ENCODE measurements at places on chromosomes 2 and 18.
A peak's percentile ranks its signal among the peaks of the same experiment; 100 is the strongest.

DNA sequence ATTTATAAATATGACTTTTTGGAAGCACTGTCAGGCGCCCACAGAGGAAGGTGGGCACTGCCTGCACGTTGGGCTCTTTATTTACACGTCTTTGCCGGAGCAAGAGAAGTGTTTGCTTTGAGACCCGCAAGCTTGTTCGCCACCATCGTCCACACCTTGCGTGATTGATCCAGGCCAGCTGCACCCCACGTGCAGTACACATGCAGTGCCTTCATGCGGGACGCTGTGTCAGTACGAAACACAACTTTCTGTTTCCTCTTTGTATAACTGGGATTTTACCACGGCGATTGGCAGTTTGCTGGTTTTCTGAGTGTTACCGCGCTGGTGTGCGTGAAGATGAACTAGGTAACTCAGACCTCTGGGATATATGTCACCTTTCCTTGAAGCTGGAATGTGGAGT is 571.0 kb upstream of the SALL3 start:
- H3K4me3 ChIP-seq: no peak overlapping the region
- no peaks in the 10 kb centered on the region for H3K36me3 ChIP-seq
- H3K27ac ChIP-seq: no peak overlapping the region
- no peak for DNase-seq
- peaks cover 4% of the 10 kb centered on the region for H3K4me1 ChIP-seq

DNA sequence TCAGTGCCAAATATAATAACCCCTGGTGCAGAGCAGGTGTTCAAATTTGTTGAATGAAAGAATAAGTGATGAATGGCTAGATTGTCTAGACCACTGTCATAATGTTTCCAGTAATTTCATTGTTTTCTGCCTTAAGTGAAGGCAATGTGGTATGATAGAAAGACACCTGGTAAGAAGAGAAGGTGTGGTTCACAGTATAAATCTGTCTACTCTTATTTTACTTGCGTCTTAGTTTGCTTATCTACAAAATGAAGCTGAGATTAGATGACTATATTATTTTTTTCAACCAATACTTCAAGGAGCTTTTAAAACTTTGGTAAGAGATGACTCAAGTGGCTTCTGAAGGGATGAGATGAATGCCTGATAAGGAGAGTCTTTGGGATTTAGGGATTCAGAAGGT is 788.4 kb downstream of the EPHA4 start:
- H3K27ac ChIP-seq: no peak overlapping the region
- no peak overlapping the region for H3K4me3 ChIP-seq
- H3K36me3 ChIP-seq: no peaks in the 10 kb centered on the region
- H3K27me3 ChIP-seq: peaks cover 2% of the 10 kb centered on the region

DNA sequence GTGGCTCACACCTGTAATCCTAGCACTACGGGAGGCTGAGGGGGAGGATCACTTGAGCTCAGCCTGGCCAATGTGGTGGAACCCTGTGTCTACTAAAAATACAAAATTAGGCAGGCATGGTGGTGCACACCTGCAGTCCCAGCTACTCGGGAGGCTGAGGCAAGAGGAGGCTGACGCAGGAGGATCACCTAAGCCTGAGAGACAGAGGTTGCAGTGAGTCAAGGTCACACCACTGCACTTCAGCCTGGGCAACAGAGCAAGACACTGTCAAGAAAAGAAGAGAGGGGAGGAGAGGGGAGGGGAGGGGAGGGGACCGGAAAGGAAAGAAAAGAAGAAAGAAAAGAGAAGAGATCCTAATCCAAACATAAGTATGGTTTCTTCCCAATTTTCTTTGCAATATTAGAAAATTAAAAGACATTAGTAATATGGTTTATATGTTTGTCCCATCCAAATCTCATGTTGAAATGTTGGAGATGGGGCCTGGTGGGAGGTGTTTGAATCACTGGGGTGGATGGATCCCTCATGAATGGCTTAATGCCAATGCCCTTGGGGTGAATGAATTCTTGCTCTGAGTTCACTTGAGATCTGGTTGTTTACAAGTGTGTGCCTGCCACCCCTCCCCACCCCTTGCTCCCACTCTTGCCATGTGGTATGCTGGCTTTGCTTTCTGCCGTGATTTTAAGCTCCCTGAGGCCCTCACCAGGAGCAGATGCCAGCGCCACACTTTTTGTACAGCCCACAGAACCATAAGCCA is 50.7 kb downstream of the TRIP12 start:
- H3K27me3 ChIP-seq: no peaks in the 10 kb centered on the region
- H3K36me3 ChIP-seq: peaks cover 9% of the 10 kb centered on the region
- no peak overlapping the region for H3K4me3 ChIP-seq

DNA sequence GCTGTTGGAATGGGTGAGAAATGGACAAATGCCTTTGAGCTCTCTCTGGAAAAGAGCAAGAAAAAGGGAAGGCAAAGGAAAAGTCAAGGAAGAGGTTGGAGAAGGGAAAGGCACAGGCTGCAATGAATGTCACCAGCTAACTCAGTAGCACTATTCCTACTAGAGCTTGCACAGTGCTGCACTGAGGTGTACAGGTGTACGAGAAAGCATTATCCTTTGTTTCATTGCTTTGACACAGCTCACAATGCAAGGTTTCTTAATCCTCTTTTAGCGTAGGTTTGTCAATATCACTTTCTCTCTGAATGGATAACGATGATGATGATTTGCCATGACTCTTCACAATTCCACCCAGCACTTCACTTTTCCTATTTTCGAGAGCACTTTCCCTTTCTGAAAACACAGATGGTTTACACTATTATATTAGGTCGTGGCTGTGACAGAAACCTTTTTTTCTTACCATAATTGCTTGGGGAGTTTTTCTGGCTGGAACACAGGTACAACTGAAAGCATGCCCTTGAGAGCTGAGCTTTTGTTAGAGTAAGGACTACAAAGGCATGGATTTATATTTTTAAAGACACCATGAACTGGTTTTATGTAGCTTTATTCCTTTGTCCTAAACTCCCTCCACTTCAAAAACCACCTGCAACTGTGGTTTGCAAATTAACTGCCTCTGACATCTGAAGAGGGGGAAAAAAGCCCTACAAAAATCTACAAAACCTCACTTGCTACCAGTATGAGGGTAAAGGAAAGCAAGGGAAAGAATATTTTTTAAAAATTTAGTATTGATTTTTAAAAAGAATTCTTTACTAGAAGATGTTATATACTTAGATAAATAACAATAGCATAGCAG is 265.5 kb downstream of the TGIF1 start:
- H3K27ac ChIP-seq: no peak overlapping the region
- no peak for DNase-seq
- H3K4me3 ChIP-seq: no peak overlapping the region
- peaks cover 7% of the 10 kb centered on the region for H3K27me3 ChIP-seq
- no peaks in the 10 kb centered on the region for H3K36me3 ChIP-seq
- H3K4me1 ChIP-seq: no peaks in the 10 kb centered on the region

GRCh38 chr18:50163505-50163904 is 31.4 kb downstream of the MYO5B start:
- no peaks in the 10 kb centered on the region for H3K4me1 ChIP-seq
- no peaks in the 10 kb centered on the region for H3K36me3 ChIP-seq
- DNase-seq: no peak
- H3K4me3 ChIP-seq: no peak overlapping the region
- no peak overlapping the region for H3K27ac ChIP-seq

DNA sequence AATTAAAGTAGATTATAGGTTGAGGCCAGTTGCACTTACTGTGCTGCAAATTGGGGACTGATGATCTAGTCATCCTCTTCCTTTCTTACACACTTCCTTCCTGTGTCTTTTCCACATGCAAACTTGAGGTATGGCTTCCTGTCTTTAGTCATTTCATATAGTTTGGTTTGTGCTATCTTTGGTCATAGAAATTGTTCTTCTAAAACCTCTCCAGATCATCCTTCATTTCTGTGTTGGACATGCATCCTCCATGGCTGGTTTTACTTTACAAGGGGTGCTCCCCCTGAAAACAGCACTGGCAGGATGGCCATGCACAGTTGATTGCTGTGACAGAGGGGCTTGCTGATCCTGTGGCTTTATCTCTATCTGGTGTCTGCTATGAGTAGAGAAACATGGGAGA is 36.5 kb downstream of the MGAT5 start:
- no peak overlapping the region for H3K27ac ChIP-seq
- no peak for DNase-seq
- H3K4me3 ChIP-seq: no peak overlapping the region
- H3K36me3 ChIP-seq: peaks cover 13% of the 10 kb centered on the region
- peaks cover 23% of the 10 kb centered on the region for H3K4me1 ChIP-seq

- no peaks in the 10 kb centered on the region for H3K27me3 ChIP-seq
- H3K4me3 ChIP-seq: peak overlapping the region; percentile 73
- H3K4me1 ChIP-seq: peaks cover 30% of the 10 kb centered on the region
- no peak for DNase-seq
Observed at GRCh38 chr2:159145745-159146354, 140.7 kb downstream of the WDSUB1 start.

DNA sequence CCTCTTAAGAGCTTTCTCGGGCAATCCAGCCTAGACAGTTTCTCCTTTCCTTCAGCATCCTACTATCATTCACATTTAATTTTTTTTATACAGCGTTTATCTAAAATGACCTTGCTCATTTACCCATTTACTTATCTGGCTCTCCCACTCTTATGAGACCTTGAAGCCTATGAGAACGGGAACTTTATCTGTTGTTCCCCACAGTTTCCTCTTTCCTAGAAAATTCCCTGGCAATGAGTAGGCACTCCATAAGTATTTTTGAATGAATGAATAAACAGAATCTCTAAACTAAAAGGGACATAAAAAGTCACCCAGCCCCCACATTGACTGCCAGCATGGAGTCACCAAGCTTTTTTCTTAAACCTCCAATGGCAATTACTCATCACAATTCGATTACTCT is 353.2 kb downstream of the METTL4 start:
- no peaks in the 10 kb centered on the region for H3K36me3 ChIP-seq
- H3K4me3 ChIP-seq: no peak overlapping the region
- H3K27me3 ChIP-seq: peaks cover 26% of the 10 kb centered on the region
- no peak overlapping the region for H3K27ac ChIP-seq
- DNase-seq: no peak
- no peaks in the 10 kb centered on the region for H3K4me1 ChIP-seq

- DNase-seq: no peak
- no peaks in the 10 kb centered on the region for H3K4me1 ChIP-seq
- no peaks in the 10 kb centered on the region for H3K27me3 ChIP-seq
Observed at GRCh38 chr2:187215532-187216240, 232.4 kb downstream of the CALCRL start.

GRCh38 chr2:230805353-230806017 is 59.3 kb upstream of the ITM2C start:
- H3K27me3 ChIP-seq: no peaks in the 10 kb centered on the region
- H3K36me3 ChIP-seq: peaks cover 32% of the 10 kb centered on the region
- no peak overlapping the region for H3K4me3 ChIP-seq
- peaks cover 23% of the 10 kb centered on the region for H3K4me1 ChIP-seq
- no peak overlapping the region for H3K27ac ChIP-seq
- no peak for DNase-seq

DNA sequence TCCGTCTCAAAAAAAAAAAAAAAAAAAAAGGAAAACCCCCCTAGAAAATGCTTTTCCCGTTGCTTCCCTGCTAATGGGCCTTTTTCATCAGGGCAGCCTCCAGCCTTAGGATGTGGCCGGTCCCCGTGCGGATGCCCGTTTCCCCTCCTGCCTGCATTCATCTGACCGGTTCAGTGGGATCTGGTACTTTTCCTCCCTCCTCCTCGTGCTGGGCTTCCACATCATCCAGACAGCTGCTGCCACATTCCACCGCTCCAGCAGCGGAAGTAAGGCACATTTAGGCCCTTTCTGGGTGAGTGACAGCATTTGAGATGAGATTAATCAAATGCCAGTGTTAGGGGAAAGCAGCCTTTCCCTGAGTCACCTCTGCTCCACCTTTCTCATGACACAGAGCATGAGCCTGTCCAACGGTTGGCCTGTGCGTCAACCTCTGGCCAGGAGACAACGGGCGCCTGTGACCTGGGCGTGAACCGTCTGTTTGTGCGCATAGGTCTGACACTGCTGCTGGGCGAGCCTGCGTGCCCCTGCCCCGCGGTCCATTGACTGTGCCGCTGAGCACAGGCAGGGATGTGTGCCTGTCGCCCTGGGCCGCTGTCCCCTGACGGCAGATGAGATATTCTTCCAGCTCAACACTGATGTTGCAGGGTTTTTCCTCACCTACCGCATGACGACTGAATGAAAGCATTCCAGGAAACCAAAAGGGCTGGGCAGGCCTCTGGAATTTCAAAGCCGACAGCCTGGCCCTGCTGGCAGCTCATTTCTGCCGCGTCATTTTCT is 174.0 kb downstream of the TGIF1 start:
- no peak for DNase-seq
- peak overlapping the region; percentile 73 for H3K4me3 ChIP-seq
- H3K36me3 ChIP-seq: no peaks in the 10 kb centered on the region

DNA sequence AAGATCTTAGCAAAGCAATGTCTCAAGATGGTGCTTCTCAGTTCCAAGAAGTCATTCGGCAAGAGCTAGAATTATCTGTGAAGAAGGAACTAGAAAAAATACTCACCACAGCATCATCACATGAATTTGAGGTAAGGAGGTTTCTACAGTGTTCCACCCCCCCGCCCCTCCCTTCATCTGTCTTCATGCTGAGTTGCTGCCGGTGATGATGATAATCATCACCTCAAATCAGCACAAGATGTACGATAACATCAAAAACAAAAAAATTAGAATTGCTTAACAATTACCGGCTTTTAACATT is 14.6 kb downstream of the UGP2 start:
- peaks cover 47% of the 10 kb centered on the region for H3K4me1 ChIP-seq
- H3K27me3 ChIP-seq: no peaks in the 10 kb centered on the region
- peak overlapping the region; percentile 64 for H3K4me3 ChIP-seq
- H3K36me3 ChIP-seq: peaks cover 1% of the 10 kb centered on the region

GRCh38 chr2:61262699-61263098 is 100.7 kb downstream of the C2orf74 start:
- DNase-seq: no peak
- H3K27ac ChIP-seq: no peak overlapping the region
- H3K27me3 ChIP-seq: no peaks in the 10 kb centered on the region
- peaks cover 4% of the 10 kb centered on the region for H3K4me1 ChIP-seq
- H3K36me3 ChIP-seq: peaks cover 13% of the 10 kb centered on the region
- no peak overlapping the region for H3K4me3 ChIP-seq

GRCh38 chr2:145798419-145798818 is 1278.5 kb upstream of the ZEB2 start:
- no peaks in the 10 kb centered on the region for H3K4me1 ChIP-seq
- H3K27me3 ChIP-seq: no peaks in the 10 kb centered on the region
- H3K36me3 ChIP-seq: no peaks in the 10 kb centered on the region
- H3K4me3 ChIP-seq: no peak overlapping the region

DNA sequence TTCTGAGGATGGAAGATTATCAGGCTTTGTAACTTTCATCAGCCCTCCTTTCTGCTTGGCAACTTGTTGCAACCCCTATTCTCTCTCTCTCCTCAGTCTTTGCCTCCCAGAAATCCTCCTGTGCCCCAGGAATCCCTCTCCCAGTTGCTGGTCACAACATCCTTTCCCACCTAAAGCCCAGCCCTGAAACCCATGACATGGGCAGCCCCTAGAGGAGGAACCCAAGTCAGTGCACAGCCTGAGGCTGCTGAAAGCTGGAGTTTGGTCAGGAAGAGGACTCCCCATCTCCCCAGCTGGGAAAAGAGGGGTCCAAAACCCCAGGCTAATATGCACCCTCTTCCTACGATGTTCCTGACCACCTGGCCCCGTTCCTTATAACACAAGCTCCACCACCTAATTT is 29.5 kb downstream of the PKDCC start:
- H3K4me3 ChIP-seq: no peak overlapping the region
- no peak overlapping the region for H3K27ac ChIP-seq
- no peaks in the 10 kb centered on the region for H3K4me1 ChIP-seq
- peaks cover 27% of the 10 kb centered on the region for H3K27me3 ChIP-seq
- DNase-seq: no peak

- H3K27me3 ChIP-seq: peaks cover 67% of the 10 kb centered on the region
- H3K4me1 ChIP-seq: peaks cover 24% of the 10 kb centered on the region
- no peaks in the 10 kb centered on the region for H3K36me3 ChIP-seq
- peak within 1 kb of the TSS; percentile 72 for H3K4me3 ChIP-seq
Observed at GRCh38 chr2:216632952-216633615, at the start of gene IGFBP2. IGFBP2 (plus strand) TSS chr2:216633420; CDS start chr2:216633524, 104 bp downstream.

Data from natural killer cell treated with Interleukin-12 subunit alpha and Interleukin-12 subunit beta and Interleukin-15 and Interleukin-18, amount 100 ng/mL, for 72 hours (primary cell).